ENCODE measurements at places on chromosomes 5 and 9. TPM values are rescaled to one million over a fixed set of nuclear protein-coding genes. Genes with fewer than 3 reads are reported as not detected.

DNA sequence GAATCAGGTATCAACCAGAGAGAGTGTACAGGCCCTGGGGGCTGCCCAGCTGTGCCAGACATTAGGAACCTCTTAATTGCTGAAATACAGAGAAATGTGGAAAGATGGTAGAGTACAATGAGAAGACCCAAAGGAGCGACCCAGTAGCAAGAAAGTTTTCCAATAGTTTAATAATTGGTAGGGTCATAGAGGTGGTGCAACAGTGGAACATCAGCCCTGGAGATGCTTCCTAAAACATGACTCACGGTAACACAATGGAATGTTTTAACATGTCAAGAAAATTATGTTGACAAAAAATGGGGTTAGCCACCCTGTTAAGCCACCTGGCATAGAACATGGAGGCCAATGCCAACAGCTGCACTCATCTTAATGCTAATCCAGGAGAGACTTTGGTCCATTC is 284.1 kb downstream of the ELAVL2 start:
- H3K4me1 ChIP-seq: no peaks in the 10 kb centered on the region
- H3K27me3 ChIP-seq: no peaks in the 10 kb centered on the region
- no peaks in the 10 kb centered on the region for H3K36me3 ChIP-seq
- no peak for DNase-seq
- H3K27ac ChIP-seq: no peak overlapping the region

GRCh38 chr9:88759364-88759763 is 224.4 kb downstream of the NXNL2 start:
- no peak overlapping the region for H3K27ac ChIP-seq
- no peak for DNase-seq

DNA sequence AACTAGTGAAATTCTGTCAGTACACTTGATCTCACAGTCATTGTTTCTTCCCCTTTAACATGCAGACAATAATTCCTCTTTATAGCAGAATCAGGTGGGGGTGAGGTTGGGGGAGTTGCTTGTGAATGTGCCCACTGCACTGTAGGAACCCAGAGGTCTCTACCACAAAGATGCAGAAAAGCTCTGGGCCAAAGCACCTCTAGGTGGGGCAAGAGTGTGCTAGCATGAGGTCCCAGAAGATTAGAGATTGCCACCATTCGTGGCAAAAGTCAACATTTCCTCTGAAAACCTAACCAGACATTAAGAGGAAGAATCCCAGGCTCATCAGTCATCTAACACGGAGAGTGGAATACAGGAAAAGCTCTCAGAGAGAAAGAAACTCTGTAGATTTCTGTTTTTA is 74.5 kb downstream of the PTCD2 start:
- no peaks in the 10 kb centered on the region for H3K27me3 ChIP-seq
- H3K4me1 ChIP-seq: no peaks in the 10 kb centered on the region

DNA sequence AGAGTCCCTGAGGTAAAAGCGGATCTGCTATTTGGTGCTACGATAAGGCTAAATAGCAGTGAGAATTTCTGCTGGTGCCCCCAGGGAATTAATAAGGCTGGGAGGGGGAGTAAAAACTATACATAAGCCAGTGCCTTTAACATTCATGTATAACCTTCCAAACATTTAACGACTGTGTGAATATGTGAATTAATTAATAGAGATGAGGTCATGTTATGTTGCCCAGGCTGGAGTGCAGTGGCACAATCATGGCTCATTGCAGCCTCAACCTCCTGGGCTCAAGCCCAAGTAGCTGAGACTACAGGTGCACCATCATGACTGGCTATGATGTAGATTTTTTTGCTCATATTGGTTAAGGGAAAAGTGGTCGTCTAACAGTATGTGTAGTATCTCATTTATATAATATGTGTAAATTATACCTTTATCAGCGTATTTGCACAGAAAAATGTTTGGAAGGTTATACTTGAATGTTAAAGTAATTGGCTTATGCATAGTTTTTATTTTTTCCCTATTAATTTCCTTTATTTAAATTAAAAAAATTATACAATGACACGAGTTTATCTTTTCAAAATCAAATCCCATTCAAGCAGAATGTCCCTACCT is 64.6 kb downstream of the EHMT1 start:
- DNase-seq: no peak
- H3K4me1 ChIP-seq: peaks cover 18% of the 10 kb centered on the region
- H3K27ac ChIP-seq: no peak overlapping the region
- peaks cover 4% of the 10 kb centered on the region for H3K36me3 ChIP-seq
- H3K27me3 ChIP-seq: no peaks in the 10 kb centered on the region
- H3K4me3 ChIP-seq: no peak overlapping the region

DNA sequence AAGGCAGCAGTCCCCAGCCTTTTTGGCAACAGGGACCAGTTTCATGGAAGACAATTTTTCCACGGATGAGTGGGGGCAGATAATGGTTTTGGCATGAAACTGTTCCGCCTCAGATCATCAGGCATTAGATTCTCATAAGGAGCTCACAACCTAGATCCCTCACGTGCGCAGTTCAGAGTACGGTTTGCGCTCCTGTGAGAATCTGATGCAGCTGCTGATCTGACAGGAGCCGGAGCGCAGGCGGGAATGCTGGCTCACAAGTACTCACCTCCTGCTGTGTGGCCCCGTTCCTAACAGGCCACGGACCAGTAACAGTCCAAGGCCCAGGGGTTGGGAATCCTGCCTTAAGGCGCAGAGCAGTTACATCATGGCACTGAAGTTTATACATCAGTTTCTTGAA is 3.3 kb upstream of the BRD3 start:
- H3K27me3 ChIP-seq: peaks cover 4% of the 10 kb centered on the region
- H3K27ac ChIP-seq: no peak overlapping the region
- DNase-seq: no peak
- H3K36me3 ChIP-seq: no peaks in the 10 kb centered on the region
- peaks cover 18% of the 10 kb centered on the region for H3K4me1 ChIP-seq
- no peak overlapping the region for H3K4me3 ChIP-seq

GRCh38 chr5:3590161-3590966 is 5.3 kb upstream of the IRX1 start:
- peaks cover 7% of the 10 kb centered on the region for H3K27me3 ChIP-seq
- no peak overlapping the region for H3K4me3 ChIP-seq
- no peaks in the 10 kb centered on the region for H3K36me3 ChIP-seq
- H3K27ac ChIP-seq: no peak overlapping the region

DNA sequence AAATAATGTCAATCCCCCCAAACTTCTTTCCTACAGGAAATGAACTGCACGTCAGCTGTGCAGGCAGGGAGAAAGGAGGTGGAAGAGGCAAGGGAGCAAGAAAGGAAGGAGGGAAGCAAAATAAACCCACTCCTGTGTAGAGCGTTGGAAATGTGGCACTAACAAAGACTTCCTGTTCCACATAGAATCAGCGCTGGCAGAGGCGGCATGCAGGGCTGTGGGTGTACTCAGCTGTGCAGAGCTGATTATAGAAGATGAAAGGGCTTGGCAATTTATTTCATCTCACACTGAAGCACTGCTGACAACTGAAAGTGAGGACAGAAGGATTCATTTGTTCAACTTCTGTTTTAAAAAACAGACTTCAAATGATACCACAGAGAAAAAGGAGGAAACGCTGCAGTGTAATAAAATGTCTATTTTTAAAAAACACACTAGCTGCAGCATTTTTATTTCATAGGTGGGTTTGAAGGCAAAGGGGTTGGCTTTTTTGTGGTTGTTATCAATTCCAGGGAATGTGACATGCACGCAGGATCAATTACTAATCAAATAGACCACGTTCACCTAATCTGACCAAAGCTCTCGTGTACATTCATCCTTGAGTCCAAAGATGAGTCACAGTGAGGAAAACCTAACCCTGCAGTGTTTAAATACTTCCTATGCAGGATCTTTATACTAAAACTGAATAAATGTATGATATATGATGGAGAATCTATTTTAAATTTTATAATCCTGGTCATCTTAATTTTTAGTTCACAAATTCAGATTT is 583.5 kb downstream of the ZNF608 start:
- no peak overlapping the region for H3K4me3 ChIP-seq
- no peak overlapping the region for H3K27ac ChIP-seq
- DNase-seq: no peak
- no peaks in the 10 kb centered on the region for H3K27me3 ChIP-seq

DNA sequence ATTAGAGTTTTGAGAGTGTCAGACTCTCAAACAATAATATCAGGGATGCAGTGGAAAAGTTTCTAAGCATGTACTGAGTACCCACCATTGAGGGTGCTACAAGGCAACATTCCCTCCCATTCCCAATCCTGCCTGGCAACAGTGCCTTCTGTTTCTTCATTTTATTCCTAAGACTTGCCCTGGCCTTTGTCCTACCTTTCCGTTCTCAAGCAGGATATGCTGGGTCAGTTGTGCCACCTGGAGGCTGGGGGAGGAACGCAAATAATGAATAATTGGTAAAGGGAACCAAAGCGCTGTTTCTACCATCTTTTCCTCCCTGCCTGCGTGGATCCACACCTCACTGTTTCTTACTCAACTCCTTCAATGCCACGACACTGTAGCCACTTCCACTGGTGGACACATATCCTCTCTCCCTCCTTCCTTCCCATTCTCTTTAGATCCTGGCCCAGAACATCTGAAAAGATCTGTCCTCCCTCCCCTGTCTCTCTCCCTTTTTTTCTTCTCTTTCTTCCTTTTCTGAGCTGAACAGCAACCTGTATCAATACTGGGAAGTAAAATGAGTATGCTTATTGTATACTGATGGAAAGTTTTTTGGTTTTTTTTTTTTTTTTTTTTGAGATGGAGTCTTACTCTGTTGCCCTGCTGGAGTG is 149.5 kb downstream of the C9orf152 start:
- no peaks in the 10 kb centered on the region for H3K27me3 ChIP-seq
- peak; percentile 40 for DNase-seq
- no peak overlapping the region for H3K27ac ChIP-seq
- H3K4me3 ChIP-seq: no peak overlapping the region
- no peaks in the 10 kb centered on the region for H3K36me3 ChIP-seq

- H3K27ac ChIP-seq: no peak overlapping the region
- no peaks in the 10 kb centered on the region for H3K36me3 ChIP-seq
- DNase-seq: no peak
- no peak overlapping the region for H3K4me3 ChIP-seq
- no peaks in the 10 kb centered on the region for H3K27me3 ChIP-seq
These were observed 211.2 kb downstream of the CDK5RAP2 start for GRCh38 chr9:120368799-120369198.

GDA gene
- polyA plus RNA-seq: not detected

ECSCR gene
- polyA plus RNA-seq: not detected

CIZ1 gene
- 38.9 TPM for polyA plus RNA-seq

AMBP gene
- not detected for polyA plus RNA-seq

KIAA1958 gene
- 0.63 TPM for polyA plus RNA-seq

SLC1A1 gene
- polyA plus RNA-seq: not detected

NUTM2F gene
- polyA plus RNA-seq: not detected

TAF11L10 gene
- not detected for polyA plus RNA-seq

ANGPTL2 gene
- polyA plus RNA-seq: not detected

Measured in CD4-positive, alpha-beta memory T cell (primary cell).